ENCODE measurements at places on chromosomes 4 and X.

DNA sequence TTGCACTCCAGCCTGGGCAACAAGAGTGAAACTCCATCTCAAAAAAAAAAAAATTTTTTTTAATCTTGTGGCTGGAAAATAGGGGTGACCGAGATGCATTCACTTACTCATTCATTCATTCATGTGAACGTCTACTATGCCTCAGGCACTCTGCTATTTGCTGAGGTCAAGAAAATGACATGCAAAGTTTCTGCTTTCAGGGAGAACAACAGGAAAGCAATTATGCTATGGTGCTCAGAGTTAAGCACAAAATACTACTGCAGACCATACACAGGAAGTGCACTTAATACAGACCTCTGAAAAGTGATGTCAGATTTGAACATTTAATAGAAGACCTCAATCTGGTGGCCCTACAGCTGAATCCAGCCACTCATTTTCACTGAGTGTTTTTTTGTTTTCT lies 59.6 kb upstream of the DUSP21 start:
- no peak for DNase-seq

DNA sequence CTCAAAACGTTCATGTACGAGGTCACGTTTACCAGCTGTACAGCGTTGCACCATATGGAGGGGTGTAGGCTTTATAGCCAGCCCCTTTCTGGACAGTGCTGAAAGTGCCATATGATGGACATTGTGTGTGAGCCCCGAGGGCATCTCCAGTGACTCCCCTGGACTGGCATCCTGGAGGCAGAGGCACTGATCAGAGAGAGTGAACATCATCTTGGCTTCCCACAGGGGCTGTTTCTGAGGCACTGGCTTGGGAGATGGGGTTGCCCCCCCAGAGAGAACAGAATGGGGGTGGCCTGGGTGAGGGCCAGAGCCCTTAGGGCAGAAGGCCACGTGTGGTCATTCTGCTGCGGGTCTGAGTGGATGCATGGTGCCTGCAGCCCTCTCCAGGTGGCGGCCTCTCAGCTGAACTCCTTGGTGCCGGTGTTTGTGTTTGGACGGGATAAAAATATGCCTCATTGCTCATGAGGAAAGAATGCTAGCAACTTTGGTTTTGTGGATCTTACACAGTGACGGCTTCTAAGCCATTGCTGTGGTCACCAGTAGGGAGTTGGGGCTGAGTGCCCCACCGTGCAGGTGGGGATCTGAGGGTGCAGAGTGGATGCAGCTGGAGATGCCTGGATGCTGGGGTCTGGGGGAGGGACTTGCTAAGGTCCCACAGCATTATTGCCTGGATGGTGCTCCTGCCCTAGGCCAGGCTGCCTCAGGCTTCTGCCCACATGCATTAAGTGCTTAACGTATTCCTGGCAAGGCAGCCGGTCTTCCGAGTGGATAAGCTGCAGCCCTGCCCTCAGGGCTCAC lies 3.4 kb downstream of the WFS1 start:
- DNase-seq: no peak

GRCh38 chr4:126071346-126072333 lies 756.9 kb downstream of the FAT4 start:
- no peak for DNase-seq

- DNase-seq: no peak
These were observed 10.0 kb upstream of the S100G start for GRCh38 chrX:16639966-16640365.

GRCh38 chrX:47707031-47707780 lies 48.2 kb upstream of the UXT start:
- no peak for DNase-seq

DNA sequence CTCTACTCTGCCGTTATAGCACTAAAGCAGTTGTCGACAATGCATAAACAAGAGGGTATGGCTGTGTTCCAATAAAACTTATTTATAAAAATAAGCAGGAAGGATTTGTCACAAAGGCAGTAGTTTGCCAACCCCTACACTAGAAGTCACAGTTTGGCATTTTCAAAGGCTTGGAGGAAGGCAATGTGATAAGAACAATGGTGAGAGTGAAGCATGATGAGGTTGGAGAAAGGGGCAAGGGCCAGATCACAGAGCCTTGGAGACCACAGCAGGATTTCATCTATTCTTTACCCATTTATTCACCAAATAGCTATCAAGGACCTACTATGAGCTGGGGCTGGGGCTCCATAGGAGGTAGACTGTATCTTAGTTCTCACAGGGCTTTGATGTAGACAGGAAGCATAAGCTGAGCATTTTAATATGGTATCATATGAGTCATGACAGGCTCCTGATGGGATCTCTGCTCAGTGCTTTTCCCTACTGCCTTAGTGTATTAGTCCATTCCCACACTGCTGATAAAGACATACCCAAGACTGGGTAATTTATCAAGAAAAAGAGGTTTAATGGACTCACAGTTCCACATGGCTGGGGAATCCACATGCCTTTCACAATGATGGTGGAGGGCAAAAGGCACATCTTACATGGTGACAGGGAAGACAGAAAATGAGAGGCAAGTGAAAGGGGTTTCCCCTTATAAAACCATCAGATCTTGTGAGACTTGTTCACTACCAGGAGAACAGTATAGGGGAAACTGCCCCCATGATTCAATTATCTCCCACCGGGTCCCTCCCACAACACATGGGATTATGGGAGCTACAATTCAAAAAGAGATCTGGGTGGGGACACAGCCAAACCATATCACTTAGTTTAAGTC lies 58.9 kb downstream of the PPM1K start:
- DNase-seq: no peak

- no peak for DNase-seq
These were observed 368.7 kb upstream of the FTHL17 start for GRCh38 chrX:31440546-31440945.

- no peak for DNase-seq
These were observed 329.0 kb upstream of the TECRL start for GRCh38 chr4:64738240-64738639.

GRCh38 chr4:3709061-3709845 lies 56.9 kb upstream of the ADRA2C start:
- no peak for DNase-seq

- no peak for DNase-seq
These were observed 92.0 kb upstream of the CBR4 start for GRCh38 chr4:169102026-169102425.

GRCh38 chr4:140291259-140291658 lies 82.2 kb upstream of the SCOC start:
- DNase-seq: no peak

DNA sequence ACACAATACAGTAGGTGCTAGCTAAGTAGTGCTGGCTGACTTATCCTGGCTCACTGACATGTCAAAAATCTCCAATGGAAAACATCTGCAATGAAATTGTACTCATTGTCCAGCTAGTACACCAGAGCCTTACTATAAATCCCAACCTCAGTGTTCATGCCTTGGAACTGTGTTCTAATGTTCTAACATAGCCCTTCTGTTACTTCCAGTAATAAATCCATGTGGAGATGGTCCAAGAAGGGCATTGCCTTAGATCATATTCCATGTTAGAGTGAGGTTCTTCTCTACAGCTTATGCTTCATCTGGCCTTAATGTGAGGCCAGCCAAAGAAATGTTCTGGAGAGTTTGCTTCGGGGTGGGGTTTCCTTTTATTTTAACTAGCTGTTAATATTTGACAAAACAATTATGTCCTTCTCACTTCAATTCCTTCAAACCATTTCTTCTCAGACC lies 25.1 kb downstream of the ENOX2 start:
- no peak for DNase-seq

DNA sequence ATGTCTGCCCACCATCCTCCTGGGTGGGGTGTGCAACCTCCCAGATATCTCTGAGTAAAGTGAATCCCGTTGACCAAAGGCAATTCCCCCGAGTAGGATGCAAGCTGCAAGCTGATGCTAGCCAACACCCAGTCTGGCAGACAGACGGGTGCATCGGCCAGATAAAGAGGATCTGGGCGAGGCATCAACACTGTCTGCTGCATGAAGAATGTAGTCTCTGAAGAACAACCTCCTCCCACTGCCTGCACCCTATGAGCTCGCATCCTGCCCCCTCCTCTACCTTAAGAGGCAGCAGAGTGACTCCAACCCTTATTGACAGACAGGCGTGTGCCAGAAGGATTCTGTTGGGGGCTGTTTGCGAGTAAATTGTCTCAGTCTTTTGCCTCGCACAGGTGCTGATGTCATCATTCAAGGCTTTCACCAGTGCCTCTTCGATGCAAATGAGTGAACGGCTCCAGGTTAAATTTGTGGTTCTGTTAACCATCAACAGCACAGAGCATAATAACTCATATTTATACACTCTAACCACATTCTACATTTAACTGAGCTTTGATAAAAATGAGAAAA lies 546.9 kb downstream of the BCOR start:
- DNase-seq: no peak

- no peak for DNase-seq
These were observed 5.4 kb downstream of the PCDH7 start for GRCh38 chr4:30725562-30725961.

- no peak for DNase-seq
These were observed 435.7 kb upstream of the FMR1 start for GRCh38 chrX:147476008-147476407.

GRCh38 chrX:74492720-74493201 lies 71.5 kb downstream of the SLC16A2 start:
- no peak for DNase-seq

- DNase-seq: no peak
These were observed 16.5 kb upstream of the SHOX start for GRCh38 chrX:614136-614535.

GRCh38 chr4:151718984-151719955 lies 41.5 kb downstream of the GATB start:
- DNase-seq: no peak

DNA sequence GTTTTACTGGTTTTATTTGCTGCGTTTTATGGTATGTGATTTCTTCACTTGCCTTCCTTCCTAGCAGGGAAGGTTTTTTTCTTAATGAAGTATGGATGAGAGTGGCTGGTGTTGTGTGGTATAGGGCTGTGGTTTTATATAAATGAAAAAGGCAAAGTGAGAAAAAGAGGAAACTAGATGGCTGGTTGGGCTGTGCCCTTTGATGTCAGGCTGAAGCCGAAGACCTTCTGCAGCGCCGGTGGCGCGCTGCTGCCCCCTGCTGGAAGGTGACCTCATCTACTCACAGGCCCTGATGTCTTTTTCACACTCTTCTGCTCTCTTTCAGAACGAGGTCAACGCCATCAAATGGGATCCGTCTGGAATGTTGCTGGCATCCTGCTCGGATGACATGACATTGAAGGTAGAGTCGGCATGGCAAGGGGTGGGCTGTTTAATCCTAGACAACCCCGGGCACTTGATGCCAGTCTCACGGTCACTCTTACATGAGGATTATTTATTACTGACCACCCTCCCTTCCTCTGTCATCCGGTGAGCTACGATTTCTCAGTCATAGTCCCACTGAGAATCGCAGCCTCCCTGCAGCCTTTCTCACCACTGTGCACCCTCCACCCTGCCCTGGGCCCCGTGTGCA lies 56.6 kb downstream of the GPR143 start:
- DNase-seq: peak; percentile 73

- no peak for DNase-seq
These were observed 67.3 kb downstream of the SHISA3 start for GRCh38 chr4:42464550-42465094.

DNA sequence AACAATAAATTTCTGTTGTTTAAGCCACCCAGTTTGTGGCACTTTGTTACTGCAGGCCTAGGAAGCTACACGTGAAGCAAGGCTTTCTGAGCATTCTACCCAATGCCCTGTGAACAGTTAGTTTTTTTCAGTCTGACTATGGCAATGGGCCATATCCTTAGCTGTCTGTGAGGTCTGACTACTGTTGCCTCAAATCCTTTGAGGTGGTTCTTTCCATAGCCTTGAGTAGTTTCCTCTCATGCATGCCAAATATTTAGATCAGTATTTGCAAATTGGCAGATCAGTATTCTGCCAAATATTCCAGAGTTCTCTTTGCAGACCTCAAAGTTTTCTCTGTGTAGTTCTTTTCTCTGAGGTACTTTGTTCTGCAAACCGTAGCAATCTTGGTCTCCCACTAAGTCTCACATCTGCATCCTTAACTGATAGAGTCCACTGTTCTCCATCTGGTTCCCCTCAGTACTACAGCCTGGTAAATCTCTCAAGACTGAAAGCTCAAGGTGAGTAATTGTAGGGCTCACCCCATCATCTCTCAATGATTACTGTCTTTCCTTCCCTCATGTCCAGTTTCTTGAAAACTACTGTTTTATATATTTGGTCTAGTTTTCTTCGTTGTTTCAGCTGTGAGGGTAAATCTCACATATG lies 984.9 kb upstream of the INTU start:
- DNase-seq: no peak

- no peak for DNase-seq
These were observed 1066.9 kb upstream of the PCDH7 start for GRCh38 chr4:29653221-29653620.

GRCh38 chr4:87053802-87054767 lies 119.3 kb downstream of the AFF1 start:
- DNase-seq: no peak

DNA sequence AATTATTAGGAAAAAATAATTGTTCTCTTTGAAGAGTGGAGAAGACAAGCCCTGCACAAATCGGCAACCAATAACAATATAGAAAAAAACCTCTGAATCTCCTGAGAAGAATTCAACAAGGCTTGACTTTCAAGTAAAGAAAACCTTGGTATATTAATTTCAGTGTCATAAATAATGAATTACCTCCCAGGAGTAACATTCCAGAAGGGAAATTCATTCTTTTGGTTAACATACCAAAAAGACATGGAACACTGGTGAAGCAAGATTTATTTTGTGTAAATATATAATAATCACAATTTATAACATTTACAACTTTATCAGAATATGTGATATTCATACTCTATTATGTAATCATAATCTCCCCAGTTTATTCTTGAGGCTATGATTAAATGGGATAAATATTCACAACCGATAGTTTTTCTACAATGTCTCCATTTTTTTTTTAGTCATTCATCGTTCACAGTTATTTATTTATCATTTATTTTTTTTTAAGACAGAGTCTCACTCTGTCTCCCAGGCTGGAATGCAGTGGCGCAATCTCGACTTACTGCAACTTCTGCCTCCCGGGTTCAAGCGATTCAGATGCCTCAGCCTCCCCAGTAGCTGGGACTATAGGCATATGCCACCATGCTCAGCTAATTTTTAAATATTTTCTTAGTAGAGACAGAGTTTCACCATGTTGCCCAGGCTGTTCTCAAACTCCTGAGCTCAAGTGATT lies 53.0 kb upstream of the RPS6KA6 start:
- no peak for DNase-seq

DNA sequence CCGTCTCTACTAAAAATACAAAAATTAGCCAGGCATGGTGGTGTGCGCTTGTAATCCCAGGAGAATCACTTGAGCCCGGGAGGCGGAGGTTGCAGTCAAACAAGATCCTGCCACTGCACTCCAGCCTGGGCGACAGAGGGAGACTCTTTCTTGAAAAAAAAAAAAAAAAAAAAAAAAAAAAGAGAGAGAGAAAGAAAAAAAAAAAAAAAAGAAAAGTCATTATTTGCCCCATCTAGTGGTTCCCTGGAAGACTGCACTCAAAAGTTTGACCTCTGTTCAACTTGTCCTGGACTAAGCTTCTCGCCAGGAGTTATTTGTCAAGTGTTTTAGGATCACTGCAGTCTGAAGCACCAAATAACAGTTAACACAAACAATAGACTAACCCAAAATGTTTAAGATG lies 45.3 kb upstream of the KCTD8 start:
- no peak for DNase-seq

- DNase-seq: no peak
These were observed 36.7 kb upstream of the SORCS2 start for GRCh38 chr4:7155590-7156071.

All from mesothelial cell of epicardium (in vitro differentiated cells).